NCI-H1092 (cell line): ENCODE measurements at places on chromosomes 4 and X.

DNA sequence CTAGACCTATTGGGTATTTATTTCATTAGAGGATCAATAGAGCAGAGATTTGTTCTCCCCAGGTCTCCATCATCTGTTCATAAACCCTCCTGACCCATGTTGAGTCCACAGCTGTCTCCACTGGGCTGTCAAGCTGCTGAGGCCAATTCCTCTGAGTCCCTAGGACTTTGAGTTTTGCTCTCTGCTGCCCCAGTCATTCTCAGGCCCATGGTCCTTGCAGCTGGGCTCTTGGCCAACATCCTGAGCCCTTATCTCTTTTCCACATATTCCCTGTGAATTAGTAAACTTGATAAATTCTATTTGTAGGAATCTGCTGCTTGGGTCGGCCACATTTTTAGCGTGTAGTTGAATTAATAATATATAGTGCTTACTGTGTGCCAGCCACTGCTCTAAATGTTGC lies 41.9 kb downstream of the FHL1 start:
- DNase-seq = no peak

DNA sequence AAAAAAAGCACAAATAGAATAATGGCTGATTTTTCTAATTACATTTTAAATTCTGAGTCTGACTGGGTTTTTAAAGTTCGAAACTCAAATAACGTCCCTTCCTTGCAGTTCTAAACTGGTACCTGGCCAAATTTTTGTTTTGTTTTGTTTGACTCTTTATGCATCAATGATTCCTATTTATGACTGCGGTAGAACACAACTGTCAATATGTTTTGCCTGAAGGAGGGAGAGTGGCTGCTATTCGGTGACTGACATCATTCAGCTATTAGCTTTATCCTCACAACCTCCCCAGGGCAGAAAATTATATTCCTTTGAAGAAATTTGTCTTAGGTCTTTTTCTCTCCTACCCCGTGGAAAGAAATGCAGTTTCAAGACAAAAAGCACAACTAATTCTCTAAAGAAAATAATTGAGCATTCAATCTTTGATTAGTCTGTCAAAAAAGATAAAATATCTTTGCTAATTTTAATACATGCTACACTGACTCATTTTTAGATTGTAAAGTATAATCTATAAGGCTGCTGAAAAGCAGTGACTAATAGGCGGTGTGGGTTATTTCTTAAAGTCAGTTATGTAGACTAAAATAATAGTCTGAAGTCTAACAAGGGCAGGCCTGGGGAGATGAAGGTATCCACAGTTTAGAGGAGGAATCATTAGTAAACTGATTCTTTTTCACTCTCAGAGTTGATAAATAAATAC lies 61.9 kb downstream of the TMEM150C start:
- peak; percentile 63 for DNase-seq

GRCh38 chr4:20528508-20528907 lies 171.8 kb upstream of the PACRGL start:
- no peak for DNase-seq

- no peak for DNase-seq
These were observed 37.7 kb downstream of the BCLAF3 start for GRCh38 chrX:19953145-19953544.

DNA sequence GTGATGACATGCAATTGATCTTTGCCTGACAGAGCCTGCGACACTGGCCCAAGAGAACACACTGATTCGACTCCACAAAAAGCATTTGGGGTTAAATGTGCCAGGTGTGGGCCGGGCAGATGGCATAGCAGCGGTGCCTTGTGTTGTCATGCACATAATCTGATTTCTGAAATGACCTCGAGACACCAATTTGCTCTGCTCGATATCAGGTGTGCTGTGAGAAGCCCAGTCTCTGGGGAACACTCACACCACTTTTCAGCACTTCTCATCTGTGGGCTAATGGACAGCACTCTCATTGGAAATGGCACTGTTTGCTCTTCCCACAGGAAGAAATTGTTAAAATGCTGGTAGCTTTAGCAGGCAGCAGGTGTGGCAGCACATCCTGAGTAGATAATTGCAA lies 738.3 kb upstream of the TENM3 start:
- peak; percentile 81 for DNase-seq

GRCh38 chr4:125679989-125680388 lies 365.2 kb downstream of the FAT4 start:
- no peak for DNase-seq

DNA sequence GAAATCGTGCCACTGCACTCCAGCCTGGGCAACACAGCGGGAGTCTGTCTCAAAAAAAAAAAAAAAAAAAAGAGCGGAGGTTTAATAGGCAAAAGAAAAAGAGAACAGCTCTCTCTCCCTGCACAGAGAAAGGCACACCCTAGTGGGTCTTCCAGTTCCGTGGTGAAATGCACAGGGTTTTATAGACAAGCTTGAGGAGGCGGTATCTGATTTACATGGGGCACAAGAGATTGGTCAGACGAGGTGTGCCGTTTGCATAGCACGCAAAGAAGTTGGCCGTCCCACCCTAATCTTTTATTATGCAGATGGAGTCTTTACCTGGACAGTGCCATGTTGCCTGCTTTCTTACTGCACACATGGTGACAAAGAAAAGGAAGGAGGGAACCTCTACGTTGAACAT lies 33.5 kb upstream of the REST start:
- no peak for DNase-seq

DNA sequence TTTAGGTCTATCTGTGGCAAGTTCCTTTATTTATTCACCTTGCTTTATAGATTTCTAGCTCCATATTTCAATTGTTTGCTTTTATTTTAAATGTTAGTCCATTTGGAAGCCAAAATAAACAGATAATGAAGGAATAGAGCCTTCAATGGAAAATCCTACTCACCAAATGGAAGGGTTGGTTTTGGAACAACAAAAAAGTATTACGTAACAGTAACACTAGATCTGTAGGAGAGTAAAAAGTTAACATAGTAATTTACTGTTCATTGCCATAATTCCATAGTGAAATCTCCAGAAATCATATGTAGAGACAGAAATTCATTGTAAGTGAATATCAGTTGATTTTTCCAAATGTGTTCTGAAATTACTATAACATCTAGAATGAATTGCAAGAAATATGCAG lies 34.6 kb downstream of the NWD2 start:
- no peak for DNase-seq

- DNase-seq = no peak
These were observed 60.7 kb upstream of the NXF3 start for GRCh38 chrX:103153661-103154060.

DNA sequence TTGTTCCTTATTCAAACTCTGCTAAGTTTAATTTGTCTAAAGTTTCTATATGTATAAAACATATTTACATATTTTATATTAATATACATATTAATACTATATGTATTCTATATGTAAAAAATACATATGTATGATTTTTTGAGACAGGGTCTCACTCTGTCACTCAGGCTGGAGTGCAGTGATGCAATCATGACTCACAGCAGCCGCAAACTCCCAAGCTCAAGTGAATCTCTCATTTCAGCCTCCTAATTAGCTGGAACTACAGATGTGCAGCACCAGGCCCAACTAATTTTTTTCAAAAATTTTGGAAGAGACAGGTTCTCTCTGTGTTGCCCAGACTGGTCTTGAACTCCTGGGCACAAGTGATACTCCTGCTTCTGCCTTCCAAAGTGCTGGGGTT lies 684.9 kb downstream of the TRAM1L1 start:
- DNase-seq = no peak

GRCh38 chr4:86942185-86942666 lies 7.4 kb downstream of the AFF1 start:
- no peak for DNase-seq

GRCh38 chrX:44974451-44974850 lies 101.5 kb downstream of the KDM6A start:
- DNase-seq = no peak

- no peak for DNase-seq
These were observed 14.3 kb upstream of the NAT8L start for GRCh38 chr4:2044542-2045517.

DNA sequence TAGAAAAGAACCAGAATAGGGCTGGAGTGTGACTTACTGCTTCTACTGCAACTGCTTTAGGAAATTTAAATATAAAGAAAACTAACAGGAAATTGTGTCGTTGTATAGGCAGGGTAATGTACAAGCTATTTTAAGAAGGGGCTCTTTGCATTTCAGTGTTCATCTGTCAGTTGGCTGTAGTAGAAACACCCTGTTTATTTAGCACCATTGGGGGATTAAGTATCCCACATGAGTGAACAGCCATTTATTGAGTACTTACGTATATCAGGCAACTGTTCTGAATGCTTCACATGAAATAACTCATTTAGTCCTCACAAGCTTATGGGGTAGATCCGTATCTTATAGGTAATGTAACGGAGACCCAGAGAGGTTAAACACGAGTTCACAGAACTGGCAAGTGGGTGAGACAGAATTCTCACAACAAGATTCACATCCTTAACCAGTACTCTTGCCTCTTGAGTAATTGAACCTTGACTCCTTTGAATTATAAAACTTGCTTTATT lies 23.9 kb downstream of the STIM2 start:
- DNase-seq = no peak

GRCh38 chr4:52410971-52411370 lies 248.1 kb downstream of the USP46 start:
- no peak for DNase-seq

DNA sequence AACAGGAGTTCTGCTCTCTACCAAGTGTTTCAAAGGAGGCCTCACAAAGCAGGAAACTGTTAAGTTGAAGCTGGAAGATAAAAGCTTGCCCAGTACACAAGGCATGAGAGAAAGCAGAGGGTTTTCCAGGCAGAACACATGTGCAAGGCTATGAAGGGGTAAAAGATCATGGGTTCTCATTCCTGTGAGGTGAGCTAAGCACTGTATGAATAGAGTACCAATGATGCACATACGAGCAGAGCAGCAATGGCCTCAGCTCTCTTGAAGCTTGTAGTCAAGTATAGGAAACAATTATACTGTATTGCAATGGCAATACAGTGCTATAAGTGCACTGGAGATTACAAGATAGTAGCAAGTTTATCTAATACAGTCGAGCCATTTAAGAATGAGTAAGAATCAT lies 18.0 kb downstream of the TTC29 start:
- no peak for DNase-seq

GRCh38 chr4:140326395-140326993 lies 47.0 kb upstream of the SCOC start:
- no peak for DNase-seq

DNA sequence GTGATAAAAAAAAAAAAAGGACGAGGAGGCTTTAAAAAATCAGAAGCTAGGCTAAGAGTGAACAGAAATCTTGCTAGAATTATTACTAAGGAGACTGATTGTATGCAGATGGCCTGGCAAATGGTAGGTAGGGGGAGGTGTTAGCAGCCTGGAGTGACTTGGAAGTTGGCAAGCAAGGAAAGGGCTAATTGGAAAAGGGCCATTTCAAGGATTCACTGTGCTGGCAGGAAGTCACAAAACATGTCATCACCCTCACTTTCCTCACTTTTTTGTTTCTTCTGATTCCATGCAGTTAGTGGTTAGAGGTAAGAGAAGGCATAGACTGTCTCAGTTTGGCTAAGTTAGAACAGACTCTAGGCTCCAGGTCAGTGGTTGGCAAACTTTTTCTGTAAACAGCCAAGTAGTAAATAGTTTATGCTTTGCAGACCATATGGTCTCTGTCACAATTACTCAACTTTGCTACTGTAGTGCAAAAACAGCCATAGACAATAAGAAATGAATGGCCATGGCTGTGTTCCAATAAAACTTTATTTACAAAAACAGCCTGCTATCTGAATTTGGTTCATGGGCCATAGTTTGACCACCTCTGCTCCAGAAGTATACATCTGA lies 646.5 kb upstream of the ACTRT1 start:
- no peak for DNase-seq

DNA sequence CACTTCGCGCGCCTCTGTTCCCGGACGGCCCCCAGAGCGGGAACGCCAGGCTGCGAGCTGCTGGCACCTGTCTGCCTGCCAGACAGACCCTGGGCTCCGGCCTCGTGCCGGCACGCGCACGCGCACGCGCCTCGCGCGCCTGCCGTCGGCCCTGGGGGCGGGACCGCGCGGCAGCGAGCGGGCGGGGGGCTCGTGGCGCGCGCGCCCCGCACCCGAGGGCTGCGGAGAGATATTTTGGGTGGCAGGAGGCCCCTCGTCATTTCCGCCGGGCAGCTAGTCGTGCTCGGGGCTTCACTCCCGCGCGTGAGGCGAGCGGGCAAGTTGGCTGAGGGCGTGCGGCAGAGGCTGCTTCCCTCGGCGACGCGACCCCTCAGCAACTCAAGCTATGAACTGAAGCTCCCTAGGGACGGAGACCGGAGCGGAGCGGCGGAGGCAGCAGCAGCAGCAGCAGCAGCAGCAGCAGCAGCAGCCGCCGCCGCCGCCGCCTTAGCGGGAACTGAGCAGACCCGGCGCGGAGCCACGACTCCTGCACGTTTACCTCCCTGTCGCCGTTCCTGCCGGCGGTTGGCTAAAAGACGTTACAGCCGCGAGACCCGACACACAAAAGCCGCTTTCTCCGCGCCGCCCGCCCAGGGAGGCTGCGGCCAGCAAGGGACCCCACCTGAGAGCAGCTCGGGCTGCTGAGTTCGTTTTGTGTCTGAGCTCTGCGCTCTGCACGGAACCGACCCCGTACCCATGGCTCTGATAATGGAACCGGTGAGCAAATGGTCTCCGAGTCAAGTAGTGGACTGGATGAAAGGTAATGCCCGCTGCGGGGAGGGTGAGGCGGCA lies at the start of gene CNKSR2:
CNKSR2 (plus strand) TSS at position 256 of the 831 bp plus-strand sequence; CDS start at position 736, 480 bp downstream.
- DNase-seq = peak; percentile 79
